ENCODE measurements at places on chromosomes 16 and 17. TPM values are rescaled to one million over a fixed set of nuclear protein-coding genes. Genes with fewer than 3 reads are reported as not detected.

DNA sequence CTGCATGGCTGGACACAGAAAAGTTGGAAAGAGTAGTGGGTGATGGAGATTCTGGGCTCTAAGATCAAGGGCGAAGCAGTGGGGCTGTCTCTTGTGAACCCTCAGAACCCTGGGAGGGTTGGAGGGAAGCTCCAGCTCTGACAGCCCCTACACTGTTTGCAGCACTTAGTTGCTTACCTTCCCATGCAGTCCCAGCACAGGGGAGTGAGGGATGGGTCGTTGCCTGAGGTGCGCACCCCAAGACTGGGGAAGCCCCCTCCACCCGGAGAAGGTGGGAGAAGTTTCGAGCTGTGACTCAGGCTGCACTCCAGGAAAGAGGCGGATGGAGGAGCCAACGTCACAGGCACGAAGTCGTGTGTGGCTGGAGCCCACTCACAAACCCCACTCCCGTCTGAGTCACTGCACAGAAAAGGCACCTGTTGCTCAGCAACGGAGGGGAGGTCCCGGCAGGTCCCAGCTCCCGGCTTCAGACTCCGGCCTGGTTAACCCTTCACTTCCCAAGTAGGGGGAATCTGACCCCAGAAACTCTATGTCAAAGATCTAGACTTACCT lies 60.1 kb downstream of the AIPL1 start:
- H3K27me3 ChIP-seq, result no peaks in the 10 kb centered on the region
- no peaks in the 10 kb centered on the region for H3K4me1 ChIP-seq
- no peaks in the 10 kb centered on the region for H3K36me3 ChIP-seq
- no peak overlapping the region for H3K4me3 ChIP-seq

Gene GGNBP2
- total RNA-seq, result 73.9 TPM

Gene CCL7
- total RNA-seq, result not detected

DNA sequence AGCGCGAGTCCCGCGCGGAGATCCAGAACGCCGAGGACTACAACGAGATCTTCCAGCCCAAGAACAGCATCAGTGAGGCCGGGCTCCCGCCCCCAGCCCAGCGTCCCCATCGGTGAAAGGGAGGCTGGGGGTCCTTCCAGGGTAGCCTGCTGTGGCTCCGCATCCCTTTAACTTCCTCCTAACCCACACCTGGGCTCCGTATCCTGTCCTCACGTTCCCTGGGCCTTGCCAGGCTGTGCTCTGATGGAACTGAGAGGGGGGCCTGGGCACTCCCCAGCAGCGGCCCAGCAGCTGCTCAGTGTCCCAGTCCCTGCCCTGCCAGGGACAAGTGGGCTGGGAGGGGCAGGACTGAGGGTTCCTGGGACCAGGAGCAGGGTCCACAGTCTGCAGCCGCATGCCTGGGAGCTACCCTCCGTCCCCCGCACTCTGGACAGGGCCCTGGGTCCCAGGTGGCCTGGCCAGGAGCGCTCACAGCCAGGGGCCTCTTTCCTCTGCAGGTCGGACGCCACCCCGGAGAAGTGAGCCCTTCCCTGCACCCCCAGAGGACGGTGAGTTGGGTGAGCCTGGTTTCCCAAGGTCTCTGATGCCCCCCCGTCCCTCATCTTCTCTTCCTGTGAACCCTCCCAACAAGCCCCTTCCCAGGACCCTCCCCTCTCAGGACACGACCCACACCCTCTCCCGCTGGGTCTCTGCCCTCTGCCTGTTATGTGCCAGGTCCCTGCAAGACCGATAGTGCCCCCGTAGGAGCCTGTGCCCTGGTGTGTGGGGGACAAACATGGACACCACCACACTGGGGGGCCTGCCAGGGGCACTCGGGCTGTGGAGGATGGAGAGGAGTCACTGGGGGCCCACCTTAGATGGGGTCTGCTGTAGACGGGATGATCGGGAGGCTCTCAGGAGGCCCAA lies 18.1 kb downstream of the KATNB1 start:
- H3K4me1 ChIP-seq, result no peaks in the 10 kb centered on the region
- peak; percentile 68 for DNase-seq
- no peaks in the 10 kb centered on the region for H3K36me3 ChIP-seq
- H3K27ac ChIP-seq, result no peak overlapping the region

DNA sequence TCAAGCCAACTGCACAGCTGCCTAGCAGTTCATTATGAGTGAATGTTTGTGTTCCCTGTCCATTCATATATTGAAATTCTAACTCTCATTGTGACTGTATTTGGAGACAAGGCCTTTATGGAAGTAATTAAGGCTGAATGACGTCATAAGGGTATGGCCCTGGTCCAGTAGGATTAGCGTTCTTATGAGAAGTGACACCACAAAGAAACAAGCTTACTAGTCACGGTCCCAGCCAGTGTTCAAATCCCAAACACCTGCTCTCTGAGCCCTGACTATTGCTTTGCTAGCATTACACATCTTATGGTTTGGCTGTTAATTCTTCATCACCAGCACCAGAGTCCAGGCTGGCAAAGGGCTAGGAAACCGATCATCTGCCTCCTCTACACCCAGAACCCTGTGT lies 2.2 kb downstream of the ZNF668 start:
- H3K36me3 ChIP-seq, result no peaks in the 10 kb centered on the region
- H3K4me3 ChIP-seq, result no peak overlapping the region
- DNase-seq, result no peak
- no peaks in the 10 kb centered on the region for H3K27me3 ChIP-seq
- H3K4me1 ChIP-seq, result peaks cover 3% of the 10 kb centered on the region

Gene CDH8
- total RNA-seq, result 15.4 TPM

Gene APOH
- not detected for total RNA-seq

GRCh38 chr17:15490634-15491261 lies 23.3 kb upstream of the CDRT4 start:
- peak; percentile 71 for DNase-seq
- H3K4me1 ChIP-seq, result no peaks in the 10 kb centered on the region

DNA sequence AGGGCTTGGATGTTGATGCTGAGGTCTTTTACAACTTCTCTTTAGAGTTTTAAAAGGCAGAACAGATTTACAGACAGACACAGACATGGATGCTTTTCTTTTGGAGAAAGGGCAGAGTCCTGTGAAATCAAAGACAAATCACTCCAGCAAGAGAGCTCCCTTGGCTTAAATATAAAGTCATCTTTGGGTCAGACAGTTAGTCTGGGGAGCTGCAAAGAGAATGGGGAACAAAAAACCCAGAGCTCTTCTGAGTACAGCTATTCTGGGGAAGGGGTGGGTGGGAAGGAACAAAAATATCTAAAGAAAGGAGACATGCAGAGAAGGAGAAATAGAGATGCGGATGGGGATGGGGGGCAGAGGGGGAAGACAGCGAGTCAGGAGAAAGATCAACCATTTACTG lies 266.6 kb downstream of the XYLT1 start:
- H3K36me3 ChIP-seq, result no peaks in the 10 kb centered on the region
- H3K27me3 ChIP-seq, result no peaks in the 10 kb centered on the region
- H3K4me3 ChIP-seq, result no peak overlapping the region
- no peak for DNase-seq
- H3K4me1 ChIP-seq, result no peaks in the 10 kb centered on the region
- no peak overlapping the region for H3K27ac ChIP-seq

DNA sequence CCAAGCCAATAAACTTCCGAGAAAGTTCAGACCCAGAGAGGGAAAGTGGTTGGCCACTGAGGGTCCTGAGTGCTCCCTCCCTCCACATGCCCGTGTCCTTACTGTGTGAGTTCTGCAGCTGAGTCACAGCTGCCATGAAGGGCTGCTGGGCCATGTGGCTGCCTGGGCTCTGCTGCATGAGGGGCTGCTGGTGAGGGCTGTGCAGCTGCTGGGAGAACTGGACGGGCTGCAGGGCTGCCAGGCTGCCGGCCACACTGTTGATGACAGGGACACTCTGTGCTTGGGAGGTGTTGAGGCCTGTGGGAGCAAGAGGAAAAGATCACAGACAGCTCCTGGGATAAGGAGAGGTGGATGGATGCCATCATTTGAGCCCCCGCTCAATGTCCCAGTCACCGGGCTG lies 44.0 kb downstream of the HNF1B start:
- H3K27ac ChIP-seq, result no peak overlapping the region
- H3K4me3 ChIP-seq, result no peak overlapping the region
- no peaks in the 10 kb centered on the region for H3K36me3 ChIP-seq
- H3K27me3 ChIP-seq, result no peaks in the 10 kb centered on the region
- DNase-seq, result no peak

Gene ABCA6
- total RNA-seq, result 200 TPM

DNA sequence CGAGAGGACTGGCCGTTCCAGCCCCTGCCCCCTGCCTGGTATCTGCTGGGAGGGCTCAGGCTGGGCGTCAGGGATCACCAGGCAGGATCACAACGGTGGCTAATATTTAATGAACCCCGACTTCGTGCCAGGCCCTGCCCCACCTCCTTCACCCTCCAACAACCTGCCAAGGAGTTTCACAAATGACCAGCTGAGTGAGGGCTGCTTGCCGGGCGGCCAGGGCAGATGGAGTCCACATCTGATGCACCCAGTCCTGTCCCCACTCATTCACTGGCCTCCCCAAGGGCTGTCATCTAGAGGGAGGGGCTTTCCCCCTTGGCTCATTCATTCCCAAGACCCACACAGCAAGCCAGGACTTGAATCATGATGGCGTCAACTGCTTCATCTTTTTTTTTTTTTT lies 17.5 kb downstream of the UBALD1 start:
- no peaks in the 10 kb centered on the region for H3K27me3 ChIP-seq
- no peak for DNase-seq
- H3K4me3 ChIP-seq, result no peak overlapping the region
- H3K4me1 ChIP-seq, result no peaks in the 10 kb centered on the region
- H3K36me3 ChIP-seq, result no peaks in the 10 kb centered on the region

GRCh38 chr16:54194334-54194743 lies 92.2 kb downstream of the IRX3 start:
- H3K4me3 ChIP-seq, result no peak overlapping the region
- no peaks in the 10 kb centered on the region for H3K27me3 ChIP-seq
- no peak overlapping the region for H3K27ac ChIP-seq
- no peaks in the 10 kb centered on the region for H3K36me3 ChIP-seq

- H3K27me3 ChIP-seq, result no peaks in the 10 kb centered on the region
- DNase-seq, result no peak
- peaks cover 13% of the 10 kb centered on the region for H3K36me3 ChIP-seq
These were observed 11.1 kb downstream of the COG1 start for GRCh38 chr17:73203788-73204479.

DNA sequence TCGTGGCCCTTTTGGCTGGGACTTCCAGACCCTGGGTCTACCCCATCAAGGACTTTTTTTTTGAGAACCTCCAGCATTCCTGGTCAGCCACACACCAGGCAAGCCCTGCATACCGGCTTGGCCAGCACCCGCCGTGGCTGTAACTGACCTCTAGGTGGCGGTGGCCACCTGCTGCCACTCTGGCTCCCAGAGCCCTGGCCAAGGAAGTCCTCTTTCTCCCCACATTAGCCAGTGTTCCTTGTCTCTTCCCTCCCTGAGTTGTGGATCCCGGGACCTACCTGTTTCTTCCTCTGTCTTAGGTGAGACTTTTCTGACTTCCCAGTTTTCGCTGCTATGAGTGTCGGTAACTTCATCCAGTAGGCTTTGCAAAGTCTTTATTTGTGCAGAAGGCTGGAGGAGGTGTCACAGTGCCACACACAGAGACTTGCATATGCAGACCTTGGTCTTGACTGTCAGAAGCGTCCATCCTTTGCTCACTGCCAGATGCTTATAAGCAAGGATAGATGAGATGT lies 348.3 kb downstream of the CPPED1 start:
- no peaks in the 10 kb centered on the region for H3K36me3 ChIP-seq
- DNase-seq, result peak; percentile 69
- no peaks in the 10 kb centered on the region for H3K4me1 ChIP-seq
- H3K27me3 ChIP-seq, result no peaks in the 10 kb centered on the region
- no peak overlapping the region for H3K4me3 ChIP-seq

GRCh38 chr17:27425991-27426390 lies 30.3 kb upstream of the KSR1 start:
- no peaks in the 10 kb centered on the region for H3K4me1 ChIP-seq
- DNase-seq, result no peak
- no peak overlapping the region for H3K27ac ChIP-seq
- no peaks in the 10 kb centered on the region for H3K36me3 ChIP-seq
- no peaks in the 10 kb centered on the region for H3K27me3 ChIP-seq

Gene CMTM2
- total RNA-seq, result not detected

- H3K4me1 ChIP-seq, result no peaks in the 10 kb centered on the region
- no peak overlapping the region for H3K27ac ChIP-seq
- H3K36me3 ChIP-seq, result no peaks in the 10 kb centered on the region
- DNase-seq, result no peak
- H3K4me3 ChIP-seq, result no peak overlapping the region
These were observed 3.9 kb upstream of the C17orf99 start for GRCh38 chr17:78142119-78142861.

- DNase-seq, result no peak
- no peaks in the 10 kb centered on the region for H3K4me1 ChIP-seq
- no peaks in the 10 kb centered on the region for H3K27me3 ChIP-seq
- peaks cover 1% of the 10 kb centered on the region for H3K36me3 ChIP-seq
- H3K27ac ChIP-seq, result no peak overlapping the region
These were observed 3.6 kb downstream of the THOC6 start for GRCh38 chr16:3027489-3027795.

DNA sequence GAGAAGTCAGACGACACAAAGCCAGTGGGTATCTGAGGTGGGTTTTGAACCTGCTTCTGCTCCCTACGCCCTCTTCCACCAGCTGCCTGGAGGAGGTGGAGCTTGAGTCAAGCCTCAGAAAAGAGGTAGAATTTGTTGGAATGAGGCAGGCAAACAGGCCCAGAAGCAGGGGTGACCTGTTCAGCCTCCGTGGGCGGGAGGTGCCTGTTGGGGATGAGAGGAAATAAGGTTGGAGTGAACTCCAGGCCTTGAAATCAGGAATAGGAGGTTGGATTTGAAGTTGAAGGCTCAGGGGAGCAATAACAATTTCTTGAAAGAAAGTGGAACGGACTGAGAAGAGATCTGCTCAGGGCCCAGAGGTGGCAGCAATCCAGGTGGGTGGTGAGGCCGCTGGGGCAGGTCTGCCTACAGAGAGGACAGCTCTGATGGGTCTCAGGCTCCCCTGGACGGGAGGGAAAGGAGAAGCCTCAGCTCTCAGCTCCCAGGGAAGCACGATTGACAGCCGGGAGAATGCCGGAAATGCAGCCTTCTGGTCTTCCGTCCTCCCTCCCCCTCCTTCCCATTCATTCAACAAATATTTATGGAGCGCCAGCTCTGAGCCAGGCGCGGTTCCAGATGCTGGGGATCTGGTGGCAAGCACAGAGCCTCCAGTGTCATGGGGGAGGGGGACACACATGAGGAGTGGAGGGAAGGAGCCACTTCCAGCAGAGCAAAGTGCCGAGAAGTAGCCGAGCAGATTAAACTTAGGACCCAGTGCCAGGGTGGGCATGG lies 61.9 kb upstream of the CIBAR2 start:
- H3K27ac ChIP-seq, result no peak overlapping the region
- H3K4me1 ChIP-seq, result no peaks in the 10 kb centered on the region
- peak; percentile 91 for DNase-seq
- H3K36me3 ChIP-seq, result no peaks in the 10 kb centered on the region
- no peaks in the 10 kb centered on the region for H3K27me3 ChIP-seq

- H3K27me3 ChIP-seq, result no peaks in the 10 kb centered on the region
- H3K27ac ChIP-seq, result no peak overlapping the region
- peak; percentile 42 for DNase-seq
- H3K4me3 ChIP-seq, result no peak overlapping the region
- H3K36me3 ChIP-seq, result no peaks in the 10 kb centered on the region
- H3K4me1 ChIP-seq, result no peaks in the 10 kb centered on the region
These were observed 25.3 kb downstream of the TBC1D16 start for GRCh38 chr17:80010283-80010858.

- no peak overlapping the region for H3K4me3 ChIP-seq
- no peaks in the 10 kb centered on the region for H3K4me1 ChIP-seq
- H3K27me3 ChIP-seq, result no peaks in the 10 kb centered on the region
- H3K36me3 ChIP-seq, result no peaks in the 10 kb centered on the region
- DNase-seq, result no peak
These were observed 25.1 kb downstream of the SLC6A4 start for GRCh38 chr17:30210366-30210765.

GRCh38 chr16:86960266-86960665 lies 356.9 kb downstream of the C16orf95 start:
- H3K27ac ChIP-seq, result no peak overlapping the region
- peak; percentile 53 for DNase-seq
- no peaks in the 10 kb centered on the region for H3K27me3 ChIP-seq
- H3K4me3 ChIP-seq, result no peak overlapping the region

Gene ITGA2B
- 3.3 TPM for total RNA-seq
